ENCODE measurements at places on chromosomes 7 and 10.
A peak's percentile ranks its signal among the peaks of the same experiment; 100 is the strongest.

- no peak for DNase-seq
Measured at GRCh38 chr10:123392182-123392963, 238.2 kb downstream of the BUB3 start.

- no peak for DNase-seq
Measured at GRCh38 chr7:37061849-37062559, 337.7 kb upstream of the AOAH start.

DNA sequence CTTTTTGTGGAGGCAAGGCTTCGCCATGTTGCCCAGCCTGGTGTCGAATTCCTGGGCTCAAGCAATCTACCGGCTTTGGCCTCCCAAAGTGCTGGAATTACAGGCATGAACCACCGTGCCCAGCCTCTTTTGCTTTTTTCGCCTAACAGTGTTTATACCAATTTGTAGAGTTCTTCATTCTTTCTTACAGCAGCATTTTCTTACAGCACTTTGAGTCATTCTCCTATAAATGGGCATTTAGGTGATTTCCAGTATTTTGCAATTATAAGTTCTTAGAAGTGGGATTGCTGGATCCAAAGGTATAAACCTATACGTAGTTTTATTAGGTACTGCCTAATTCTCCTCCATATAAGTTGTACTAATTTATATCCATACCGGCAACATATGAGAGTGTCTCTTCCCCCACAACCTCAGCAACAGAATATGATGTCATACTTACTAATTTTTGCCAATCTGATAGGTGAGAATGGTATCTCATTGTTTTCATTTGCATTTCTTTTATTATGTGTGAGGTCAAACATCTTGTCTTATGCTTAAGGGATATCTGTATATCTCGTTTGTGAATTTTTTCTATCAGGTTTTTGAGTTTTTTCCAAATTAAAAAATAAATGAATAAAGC, 39.1 kb downstream of the SUFU start:
- no peak for DNase-seq

DNA sequence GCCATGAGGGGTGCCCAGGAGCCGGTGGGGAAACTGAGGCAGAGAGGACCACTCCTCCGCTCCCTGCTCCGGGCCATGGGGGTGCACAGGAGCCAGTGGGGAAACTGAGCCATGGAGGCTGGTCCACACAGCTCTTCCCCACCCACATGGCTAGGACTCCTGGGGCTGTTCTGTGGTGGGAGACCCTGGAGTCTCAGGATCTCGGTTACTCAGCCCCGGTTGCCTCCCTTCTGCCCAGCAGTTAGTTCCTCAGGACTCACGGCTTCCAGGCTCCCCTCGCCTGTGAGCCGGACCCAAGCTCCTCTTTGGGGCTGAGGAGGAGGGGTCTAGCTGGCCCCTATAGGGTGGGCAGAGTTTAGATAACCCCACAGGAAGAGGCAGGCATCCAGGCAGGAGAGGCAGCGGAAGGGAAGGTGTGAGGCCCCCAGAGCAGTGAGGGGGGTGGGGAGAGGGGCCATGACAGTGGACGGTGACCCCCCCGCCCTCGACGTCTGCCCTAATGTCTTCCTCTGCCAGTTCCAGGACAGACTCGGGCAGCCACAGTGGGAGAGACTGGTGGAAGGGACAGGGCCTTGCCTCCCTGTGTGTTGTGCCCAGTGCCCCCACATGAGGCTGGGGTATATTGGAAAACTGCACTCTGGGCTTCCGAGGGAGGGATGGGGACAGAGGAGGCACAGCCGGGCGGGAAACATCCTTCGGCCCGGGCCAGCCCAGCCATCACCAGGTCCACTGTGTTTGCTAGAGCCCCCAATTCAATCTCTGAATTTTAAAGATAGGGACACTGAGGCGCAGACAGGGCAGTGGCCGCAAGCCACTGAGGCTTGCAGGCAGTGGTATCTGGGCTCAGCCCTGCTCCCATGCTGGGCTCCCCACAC, 4.3 kb downstream of the ELFN1 start:
- DNase-seq: no peak

DNA sequence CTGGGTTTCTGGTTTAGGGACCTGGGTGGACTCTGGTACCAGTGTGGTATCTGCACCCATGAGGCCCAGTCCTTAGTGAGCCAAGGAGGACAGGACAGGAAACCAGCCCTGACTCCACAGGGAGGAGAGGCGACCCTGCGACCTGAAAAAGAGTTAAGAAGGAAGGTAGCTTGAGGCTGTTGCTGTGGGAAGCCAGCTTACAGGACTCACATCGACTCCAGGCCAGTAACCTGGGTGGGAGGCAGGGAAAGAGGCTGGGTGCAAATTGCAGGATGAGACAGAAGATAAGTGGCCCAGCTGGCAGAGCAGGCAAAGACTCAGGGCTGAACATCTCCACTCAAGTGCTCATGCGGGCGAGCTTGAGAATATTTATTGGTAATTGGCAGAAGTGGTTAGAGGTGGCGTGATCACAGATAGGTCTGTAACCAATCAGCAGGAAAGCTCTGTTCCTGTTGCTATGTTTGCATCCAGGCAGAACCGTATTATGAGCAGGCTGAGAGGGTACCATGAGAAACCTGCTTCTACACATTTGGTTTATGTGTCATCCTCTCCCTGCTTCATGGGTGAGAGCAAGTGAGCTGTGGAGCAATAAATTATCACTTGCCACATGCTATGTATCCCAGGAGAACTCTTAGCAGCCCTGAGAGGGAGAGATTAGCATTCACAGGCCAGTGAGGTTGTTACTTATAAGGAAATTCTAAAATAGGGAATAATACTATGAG, 11.0 kb downstream of the TLL2 start:
- DNase-seq: no peak

- no peak for DNase-seq
Measured at GRCh38 chr10:79285315-79286197, 61.7 kb upstream of the PPIF start.

DNA sequence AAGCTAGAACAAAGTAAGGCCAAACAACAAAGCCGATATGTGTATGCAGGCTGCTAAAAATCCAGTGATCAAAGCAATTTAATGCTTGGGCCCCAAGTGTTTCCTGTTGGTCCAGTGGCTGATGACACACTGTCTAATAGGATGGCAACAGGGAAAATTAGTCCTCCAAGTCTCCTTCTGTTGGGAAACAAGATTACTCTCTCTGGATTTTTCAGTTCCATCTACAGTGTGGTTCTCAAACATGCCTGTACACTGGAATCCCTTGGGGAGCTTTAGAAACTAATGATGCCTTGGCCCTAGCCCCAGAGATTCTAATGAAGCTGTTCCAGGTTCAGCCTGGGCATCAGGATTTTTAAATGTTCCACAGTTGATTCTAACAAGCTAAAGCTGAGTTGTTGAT, 198.7 kb downstream of the AHR start:
- DNase-seq: peak; percentile 75

DNA sequence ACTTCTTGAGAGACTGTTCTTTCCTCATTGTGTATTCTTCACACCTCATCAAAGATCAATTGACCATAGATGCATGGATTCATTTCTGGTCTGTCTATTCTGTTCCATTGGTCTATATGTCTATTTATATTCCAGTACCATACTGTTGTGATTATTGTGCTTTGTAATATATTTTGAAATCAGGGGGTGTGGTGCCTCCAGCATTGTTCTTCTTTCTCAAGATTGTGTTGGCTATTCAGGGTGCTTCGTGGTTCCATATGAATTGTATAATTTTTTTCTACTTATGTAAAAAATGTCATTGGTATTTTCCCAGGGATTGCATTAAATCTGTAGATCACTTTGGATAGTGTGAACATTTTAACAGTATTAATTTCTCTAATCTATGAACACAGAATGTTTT, 106.5 kb downstream of the EPC1 start:
- peak; percentile 27 for DNase-seq

DNA sequence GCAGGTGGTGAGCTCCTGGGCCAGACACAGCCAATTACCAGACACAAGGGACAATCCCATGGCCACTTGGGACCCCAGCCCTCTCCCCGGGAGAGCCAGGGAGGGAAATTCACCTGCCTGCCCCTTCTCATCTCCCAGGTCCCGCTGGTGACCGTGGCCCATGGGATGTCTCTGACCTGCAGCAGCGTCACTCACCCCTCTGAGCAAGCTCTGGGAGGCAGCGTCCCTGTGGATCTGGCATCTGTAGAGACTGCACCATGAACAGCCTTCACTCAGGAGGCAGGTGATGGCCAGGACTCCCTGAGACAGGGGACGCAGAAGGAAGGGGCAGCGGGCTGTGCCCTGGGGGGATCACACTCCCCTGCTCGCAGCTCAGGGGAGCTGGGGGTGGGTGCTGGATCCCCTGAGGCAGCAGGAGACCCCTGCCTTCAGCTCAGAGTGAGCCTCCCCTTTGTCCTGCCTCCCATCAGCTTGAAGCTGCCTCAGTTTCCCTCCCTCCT, 90.8 kb downstream of the FOXL3 start:
- no peak for DNase-seq

GRCh38 chr10:1440897-1441296, 296.4 kb downstream of the ADARB2 start:
- no peak for DNase-seq

DNA sequence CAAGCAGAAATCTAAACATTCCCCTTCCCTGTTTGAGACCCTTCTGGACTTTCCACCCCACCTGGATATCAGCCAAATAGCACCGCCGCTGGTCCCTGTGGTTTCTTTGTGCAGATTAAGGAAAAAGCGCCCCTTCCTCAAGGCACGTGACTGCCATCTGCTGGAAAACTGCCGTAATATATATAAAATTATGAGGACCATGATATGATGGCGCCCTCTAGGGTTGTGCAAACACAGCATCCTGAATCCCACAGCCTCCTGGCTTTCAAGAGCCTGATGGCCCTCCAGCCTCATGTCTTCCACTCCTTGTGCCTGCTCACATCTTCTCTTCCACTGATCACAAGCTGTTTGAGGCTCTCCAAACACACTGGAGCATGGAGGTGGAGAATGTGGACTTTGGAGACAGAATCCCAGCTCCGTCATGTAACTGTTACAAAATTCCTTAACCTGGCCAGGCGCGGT, 121.3 kb downstream of the MYL10 start:
- no peak for DNase-seq

Measured in fibroblast of gingiva (primary cell).